Stimulated activated CD4-positive, alpha-beta T cell treated with anti-CD3 and anti-CD28 coated beads, TNF-alpha, amount 100 ng/mL, for 24 hours (primary cell): ENCODE measurements at places on chromosomes 1 and 21.

- no peak for DNase-seq
These were observed 23.4 kb downstream of the GORAB start for GRCh38 chr1:170555370-170555769.

- DNase-seq, result no peak
These were observed 317.7 kb downstream of the MATN1 start for GRCh38 chr1:30405631-30406212.

DNA sequence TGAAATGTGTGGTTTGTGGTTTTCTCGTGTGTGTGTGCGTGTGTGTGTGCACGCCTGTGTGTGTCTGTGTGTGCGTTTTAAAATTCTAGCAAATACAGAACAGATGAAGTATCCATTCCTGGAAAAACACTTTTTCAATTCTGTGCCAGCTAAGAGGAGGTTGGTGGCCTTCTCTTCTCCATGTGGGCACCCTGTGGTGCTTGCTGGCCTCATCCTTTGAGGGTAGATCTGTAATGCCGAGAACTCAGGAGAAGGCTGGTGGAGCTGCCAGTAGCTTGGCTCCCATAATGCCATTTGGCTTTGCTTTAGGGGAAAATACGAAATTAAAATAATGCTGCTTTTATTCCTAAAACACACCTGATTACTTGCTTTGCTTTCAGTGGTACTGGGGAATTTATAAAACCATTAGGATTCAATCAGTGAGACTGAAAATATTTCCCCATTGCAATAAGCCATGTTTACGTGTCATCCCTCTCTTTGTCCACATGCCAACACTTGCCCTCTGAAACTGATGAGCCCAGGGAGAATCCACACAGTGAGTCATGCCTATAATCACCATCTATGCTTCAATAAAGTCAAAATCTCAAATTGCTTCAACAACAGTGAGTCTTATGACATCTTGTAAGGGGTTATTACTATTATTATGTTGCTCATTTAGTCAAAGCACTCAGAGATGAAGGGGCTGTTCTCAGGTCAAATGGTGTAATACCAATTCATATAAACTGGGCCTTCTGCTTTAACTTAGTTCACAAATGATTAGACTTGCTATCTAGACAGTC lies 39.2 kb downstream of the ABCA4 start:
- no peak for DNase-seq

- no peak for DNase-seq
These were observed 69.8 kb upstream of the DIRAS3 start for GRCh38 chr1:68120136-68120791.

DNA sequence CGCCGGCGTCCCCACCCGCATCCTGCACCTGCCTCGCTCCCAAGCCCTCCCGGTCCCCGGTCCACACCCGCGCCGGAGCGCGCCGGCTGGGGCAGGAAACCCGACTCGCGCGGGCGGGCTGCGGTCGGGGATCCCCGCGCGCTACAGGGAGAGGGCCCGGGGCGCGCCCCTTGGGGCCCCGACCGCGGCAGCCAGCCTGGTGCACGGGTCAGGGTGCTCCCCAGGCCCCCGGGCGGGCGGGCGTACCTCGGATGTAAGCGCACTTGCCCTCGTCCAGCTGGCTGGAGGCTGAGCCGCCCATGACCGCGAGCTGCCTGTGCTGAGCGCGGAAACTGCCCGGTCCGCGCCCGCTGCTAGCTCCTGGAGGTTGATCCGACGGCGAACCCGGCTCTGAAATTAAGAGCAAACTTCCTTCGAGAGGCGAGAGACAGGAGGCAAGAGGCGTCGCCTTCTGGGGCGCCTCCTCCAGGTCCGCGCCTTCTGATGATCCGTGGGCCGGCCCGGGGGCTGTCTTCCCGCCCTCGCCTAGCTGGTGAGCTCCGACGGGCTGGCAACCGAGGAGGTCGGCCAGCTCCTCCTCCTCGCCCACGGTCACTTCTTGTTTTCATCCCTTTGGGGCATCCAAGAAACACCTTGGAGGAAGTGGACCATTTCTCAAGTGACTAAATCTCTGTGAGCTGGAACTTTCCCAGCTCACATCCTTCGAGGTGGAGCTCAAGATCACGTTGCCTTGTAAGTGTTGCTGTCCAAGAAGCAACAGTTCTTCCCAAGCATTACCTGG lies at the start of gene NIBAN1:
Gene NIBAN1, minus strand, starts transcription at position 453 of the 781 bp plus-strand sequence. Its CDS starts 152 bp downstream, at position 301.
- peak; percentile 62 for DNase-seq

DNA sequence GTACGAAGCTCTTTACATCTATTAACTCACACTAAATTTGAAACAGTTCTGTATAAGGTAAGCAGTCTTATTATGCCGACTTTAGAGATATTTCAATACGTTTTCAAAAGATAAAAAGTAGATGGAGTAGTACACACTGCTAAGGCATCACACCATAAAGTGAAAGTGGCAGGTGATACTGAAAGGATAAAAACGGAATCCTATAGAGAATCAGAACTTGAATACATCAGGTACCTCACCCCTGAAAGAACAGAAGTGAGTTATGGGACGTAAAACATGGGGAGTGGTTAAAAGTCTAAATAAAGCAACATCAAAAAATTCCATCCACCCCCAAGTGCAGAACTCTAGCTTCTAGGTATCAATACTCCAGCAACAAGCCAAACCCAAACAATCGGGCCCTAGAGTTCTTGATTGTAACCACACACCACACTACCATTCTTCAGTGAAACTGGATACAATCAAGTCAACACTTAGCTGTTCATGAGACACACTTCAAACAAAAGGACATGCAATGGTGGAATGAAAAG lies 142.6 kb downstream of the SMYD3 start:
- peak; percentile 1 for DNase-seq

GRCh38 chr1:116461723-116462122 lies 88.7 kb downstream of the ATP1A1 start:
- no peak for DNase-seq

- DNase-seq, result no peak
These were observed 35.0 kb downstream of the ZYG11A start for GRCh38 chr1:52877554-52877953.

DNA sequence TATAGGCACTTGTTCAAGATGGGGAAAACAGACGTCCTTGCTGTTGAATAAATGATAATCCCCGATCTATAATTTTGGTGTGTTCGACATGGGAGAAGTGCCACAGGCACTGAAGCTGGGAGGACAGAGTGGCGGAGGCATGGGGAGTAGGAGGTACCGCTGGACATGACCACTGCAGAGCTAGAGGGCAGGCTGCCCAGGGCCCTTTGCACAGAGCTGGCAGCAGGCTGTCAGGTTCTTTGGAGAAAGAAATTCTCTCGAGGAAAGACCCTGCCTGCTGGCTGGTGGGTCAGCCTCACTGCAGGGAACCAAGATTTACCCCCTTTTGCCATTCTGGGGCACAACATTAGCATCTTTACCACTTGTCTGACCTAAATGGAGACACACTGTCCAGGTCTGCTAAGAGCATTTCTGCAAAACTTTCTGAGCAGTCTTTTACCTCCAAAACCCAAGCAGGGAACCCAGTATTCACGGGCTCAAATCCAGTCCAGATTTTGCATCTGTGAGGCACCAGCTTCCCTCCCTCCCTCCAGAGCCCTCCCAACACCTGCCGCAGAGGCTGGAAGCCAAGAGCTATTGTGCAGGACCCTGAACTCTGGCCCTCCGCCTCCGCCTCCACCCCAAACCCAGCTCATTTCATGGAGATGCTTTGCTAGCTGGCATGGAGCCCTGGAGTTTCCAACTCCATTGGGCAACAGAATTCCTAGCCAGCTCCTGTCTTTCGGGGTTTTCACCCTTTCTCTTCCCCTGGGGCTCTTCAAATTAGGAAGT lies 142.3 kb downstream of the PLXNA2 start:
- no peak for DNase-seq

- DNase-seq, result no peak
These were observed 4.8 kb downstream of the AIRE start for GRCh38 chr21:44290327-44291077.

- DNase-seq, result no peak
These were observed 93.0 kb upstream of the TENT5C start for GRCh38 chr1:117512728-117513321.

GRCh38 chr1:87880764-87881163 lies 552.1 kb downstream of the LMO4 start:
- DNase-seq, result no peak

DNA sequence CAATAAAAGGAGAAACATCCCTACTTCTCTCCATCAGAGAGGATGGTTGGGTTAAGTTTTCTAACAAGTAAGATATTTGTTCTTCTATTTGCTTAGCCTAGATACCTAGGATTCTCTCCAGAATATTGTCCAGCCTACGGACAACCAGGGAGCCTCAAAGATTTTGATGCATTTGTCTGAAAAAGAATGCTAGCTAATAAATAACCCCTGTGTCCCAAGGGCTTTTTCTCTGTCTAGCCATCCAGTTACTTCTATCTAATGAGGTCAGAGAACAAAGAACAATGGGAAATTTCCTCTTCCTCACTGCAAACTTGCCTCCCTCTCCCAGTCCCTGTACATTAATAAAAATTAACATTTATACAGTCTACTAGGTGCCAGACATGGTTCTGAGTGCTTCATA lies 810 bp downstream of the RGS5 start:
- DNase-seq, result no peak

- DNase-seq, result no peak
These were observed 3.1 kb downstream of the IL6R start for GRCh38 chr1:154408174-154408777.

DNA sequence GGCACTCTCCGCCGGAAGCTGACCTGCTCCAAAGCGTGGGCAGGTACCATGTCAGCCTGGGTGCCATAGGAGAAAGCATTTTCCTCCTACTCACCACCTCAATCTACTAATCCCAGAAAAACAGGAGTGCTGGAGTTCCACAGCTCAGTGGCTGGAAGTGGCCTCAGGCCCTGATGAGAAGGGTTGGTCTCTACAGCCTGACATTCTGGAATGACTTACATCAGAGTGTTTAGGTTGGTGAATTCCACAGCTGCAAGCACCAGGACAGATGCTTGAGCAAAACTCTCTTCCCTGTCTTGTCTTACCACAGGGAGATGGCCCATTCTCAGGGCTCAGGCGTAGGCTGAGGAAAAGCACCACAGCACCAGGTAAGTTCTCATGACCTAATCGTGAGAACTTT lies 5.5 kb downstream of the SEC16B start:
- DNase-seq, result no peak

- no peak for DNase-seq
These were observed 17.4 kb upstream of the MYOG start for GRCh38 chr1:203103216-203103615.

GRCh38 chr1:206967096-206967849 lies 3.0 kb downstream of the FCAMR start:
- no peak for DNase-seq

GRCh38 chr1:2258996-2259395 lies 30.9 kb downstream of the SKI start:
- no peak for DNase-seq

- no peak for DNase-seq
These were observed 870.5 kb upstream of the CXADR start for GRCh38 chr21:16642353-16642752.

DNA sequence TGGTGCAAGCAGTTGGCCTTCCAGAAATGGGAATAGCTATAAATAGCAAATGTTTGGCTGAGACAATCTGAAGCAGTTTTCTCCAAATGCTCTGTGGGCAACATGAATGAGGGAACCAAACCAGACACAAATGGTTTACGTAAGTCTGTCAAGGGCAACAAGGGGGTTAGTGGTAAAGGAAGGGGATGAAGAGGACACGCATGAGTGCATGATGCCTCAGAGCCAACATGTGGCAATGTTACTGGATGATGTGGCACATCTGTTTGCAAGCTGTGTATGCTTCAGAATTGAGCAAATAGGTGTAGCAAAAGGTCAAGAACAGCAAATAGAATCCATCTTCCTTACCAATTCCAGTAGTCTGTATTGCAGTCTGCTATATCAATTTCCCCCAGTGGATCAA lies 76.3 kb upstream of the LMO4 start:
- no peak for DNase-seq

- DNase-seq, result no peak
These were observed 39.3 kb downstream of the TAS1R2 start for GRCh38 chr1:18819986-18820790.

GRCh38 chr1:156295391-156295947 lies at the start of gene GLMP:
Gene GLMP (minus strand): TSS chr1:156295679. CDS start chr1:156295645, 34 bp downstream.
- peak; percentile 17 for DNase-seq

DNA sequence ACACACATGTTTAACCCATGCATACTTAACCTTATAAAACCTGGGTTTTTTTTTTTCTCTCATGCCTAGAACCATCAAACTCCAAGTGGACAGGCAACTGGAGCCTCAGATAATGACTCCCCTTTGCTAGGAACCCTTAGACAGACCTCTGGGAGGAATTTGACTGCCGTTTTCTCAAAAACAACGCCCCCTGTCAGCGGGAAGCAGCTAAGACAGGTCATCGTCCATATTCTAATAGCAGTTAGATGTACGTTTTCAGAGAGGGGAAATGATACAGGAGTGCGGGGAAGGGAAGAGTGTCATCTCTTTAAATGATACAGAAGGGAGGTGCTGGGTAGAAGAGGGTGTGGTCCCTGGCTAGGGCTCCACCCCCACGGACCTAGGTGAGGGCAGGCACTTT lies 34.7 kb downstream of the LRRC3 start:
- no peak for DNase-seq

- no peak for DNase-seq
These were observed 21.6 kb upstream of the PCP4 start for GRCh38 chr21:39845571-39846130.

- DNase-seq, result no peak
These were observed 46.8 kb upstream of the WASF2 start for GRCh38 chr1:27536767-27537166.

DNA sequence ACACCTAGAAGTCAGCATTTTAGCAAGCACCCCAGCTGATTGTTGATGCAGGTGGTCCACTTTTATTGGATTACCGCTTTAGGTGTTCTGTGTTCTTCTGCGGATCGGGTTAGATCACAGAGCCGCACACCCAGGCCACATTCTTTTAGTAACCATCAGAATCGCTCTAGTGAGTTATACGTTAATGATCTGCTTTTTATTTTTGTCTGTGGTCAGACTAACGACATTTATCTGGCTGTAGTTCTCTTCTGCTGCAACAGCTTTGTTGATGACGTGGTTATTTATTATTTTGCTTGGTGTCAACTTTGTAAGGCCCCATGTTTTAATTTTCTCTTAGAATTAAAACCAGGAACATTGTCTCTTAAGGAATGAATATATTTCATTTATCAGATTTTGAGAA lies 18.2 kb downstream of the SCCPDH start:
- no peak for DNase-seq

DNA sequence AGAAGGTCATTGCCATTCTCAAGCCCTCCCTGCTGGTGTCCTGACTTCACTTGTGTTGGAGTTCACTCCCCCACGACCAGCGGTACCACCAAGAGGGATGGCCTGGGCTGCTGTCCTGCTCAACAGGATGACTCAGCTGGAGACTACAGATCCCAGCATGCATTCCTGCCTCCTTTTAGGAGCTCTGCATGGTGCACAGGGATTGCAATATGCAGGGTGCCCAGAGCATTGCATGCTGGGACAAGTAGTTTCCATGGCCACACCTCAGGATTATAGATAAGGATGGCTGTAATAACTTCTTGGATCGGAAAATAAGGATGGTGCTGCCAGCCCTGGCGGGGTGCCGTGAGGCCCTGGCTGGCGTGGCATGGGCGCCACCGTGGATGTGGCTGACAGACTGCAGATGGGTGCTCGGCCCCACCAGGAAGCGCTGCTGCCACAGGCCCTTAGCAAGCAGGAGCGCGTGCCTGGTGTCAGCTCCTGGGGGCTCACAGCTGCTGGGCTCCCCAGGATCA lies 150.0 kb downstream of the CASZ1 start:
- DNase-seq, result no peak

GRCh38 chr1:201759194-201759815 lies 69.7 kb upstream of the IPO9 start:
- no peak for DNase-seq

- DNase-seq, result no peak
These were observed 58.5 kb downstream of the PSMG1 start for GRCh38 chr21:39124681-39125251.
